OCI-LY7 (cell line): ENCODE measurements at places on chromosomes 16 and 17. TPM values are rescaled to one million over a fixed set of nuclear protein-coding genes. Genes with fewer than 3 reads are reported as not detected.

DNA sequence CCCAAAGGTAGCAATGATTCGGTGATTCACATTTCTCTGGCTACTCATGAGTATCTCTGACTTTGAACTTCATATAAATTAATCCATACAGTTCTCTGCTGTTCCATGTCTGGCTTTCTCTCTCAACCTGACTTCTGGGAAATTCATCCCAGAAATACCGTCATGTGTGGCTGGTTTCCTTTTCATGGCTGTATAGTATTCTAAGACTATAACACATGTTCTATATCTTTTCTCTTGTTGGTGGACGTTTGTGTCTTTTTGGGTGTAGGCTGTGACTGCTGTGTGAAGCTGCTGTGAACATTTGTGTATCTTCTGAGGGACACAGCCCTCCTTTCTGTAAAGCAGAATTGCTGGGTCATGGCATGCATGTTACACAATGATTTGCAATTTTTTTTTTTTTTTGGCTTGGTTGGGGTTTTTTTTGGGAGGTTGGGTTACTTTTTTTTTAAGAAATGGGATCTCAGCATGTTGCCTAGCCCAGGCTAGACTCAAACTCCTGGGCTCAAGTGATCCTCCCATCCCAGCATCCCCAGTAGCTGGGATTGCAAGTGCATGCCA lies 6.3 kb downstream of the TTYH2 start:
- DNase-seq: no peak

GRCh38 chr16:28985211-28986041 lies 574 bp downstream of the LAT start:
- DNase-seq: no peak

DNA sequence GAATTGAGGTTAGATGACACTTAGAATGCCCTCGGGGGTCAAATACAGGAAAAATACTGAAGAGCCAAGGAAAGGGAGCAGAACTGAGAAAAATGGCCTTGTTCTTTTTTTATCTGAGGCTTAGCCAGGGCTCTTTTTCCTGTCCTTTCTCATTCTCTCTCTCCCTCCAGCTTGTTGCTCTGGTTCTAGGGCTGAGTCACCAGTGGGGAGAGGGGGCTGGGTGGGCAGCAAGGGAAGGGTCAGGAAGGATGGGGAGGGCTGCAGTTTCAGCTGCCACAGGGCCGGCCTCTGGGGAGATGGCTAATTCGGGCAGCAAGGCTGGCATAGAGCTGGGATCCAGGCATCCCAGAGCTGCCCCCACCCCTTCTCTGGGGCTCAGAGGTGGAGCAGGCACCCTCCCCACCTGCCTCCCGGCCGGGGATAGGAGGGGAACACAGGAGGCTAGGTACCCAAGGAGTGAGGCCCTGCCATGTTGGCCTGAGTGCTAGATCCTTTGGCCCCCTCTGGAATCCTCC lies 3.9 kb downstream of the ITGA3 start:
- DNase-seq: no peak

GRCh38 chr17:39684369-39685192 lies 3.3 kb downstream of the PGAP3 start:
- no peak for DNase-seq

- no peak for DNase-seq
Observed at GRCh38 chr16:80197741-80198201, 343.0 kb upstream of the DYNLRB2 start.

DNA sequence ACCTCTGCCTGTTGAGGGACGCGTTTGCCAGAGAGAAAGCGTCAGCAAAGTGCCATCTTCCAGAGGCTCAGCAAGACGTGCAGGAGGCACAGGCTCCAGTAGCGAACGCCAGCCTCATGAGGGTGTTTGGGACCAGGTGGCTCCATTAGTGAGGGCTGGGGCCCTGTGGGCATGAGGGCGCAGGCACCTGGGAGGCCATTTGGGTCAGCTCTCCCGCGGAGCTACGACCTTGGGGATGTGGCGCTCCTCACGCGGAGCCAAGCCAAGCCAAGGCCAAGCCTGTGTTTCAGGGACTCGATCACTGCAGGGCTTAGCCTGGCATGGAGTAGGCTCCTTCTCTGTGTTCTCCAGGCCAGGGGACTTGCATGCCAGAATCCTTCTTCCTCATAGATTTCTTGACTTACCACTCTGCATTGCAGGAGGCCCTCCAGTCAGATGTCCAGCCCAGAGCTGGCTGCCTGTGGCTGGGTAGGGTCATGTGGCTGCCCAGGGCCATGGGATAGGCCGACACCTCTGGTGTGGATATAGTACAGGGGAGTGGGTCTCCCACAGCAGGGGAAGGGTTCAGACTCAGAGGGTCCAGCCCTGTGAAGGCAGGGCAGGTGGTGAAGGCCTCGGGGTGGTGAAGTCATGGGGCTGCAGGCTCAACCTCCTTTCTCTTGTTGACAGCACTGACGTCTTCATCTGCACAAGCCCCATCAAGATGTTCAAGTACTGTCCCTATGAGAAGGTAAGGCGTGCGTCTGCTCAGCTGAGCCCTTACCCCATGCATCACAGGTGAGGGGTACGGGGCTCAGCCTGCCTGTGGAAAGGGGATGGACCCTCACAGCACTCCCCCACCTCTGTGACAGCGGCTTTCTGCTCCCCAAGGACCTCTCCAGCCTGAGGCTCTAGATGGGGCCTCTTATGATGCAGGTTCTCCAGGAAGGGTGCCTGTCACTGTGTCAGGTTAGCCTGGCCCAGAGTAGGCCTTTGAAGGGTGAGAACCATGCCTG lies 19.6 kb downstream of the NT5M start:
- DNase-seq: no peak

GRCh38 chr17:81401723-81402529 lies 6.7 kb downstream of the BAHCC1 start:
- peak; percentile 65 for DNase-seq

DNA sequence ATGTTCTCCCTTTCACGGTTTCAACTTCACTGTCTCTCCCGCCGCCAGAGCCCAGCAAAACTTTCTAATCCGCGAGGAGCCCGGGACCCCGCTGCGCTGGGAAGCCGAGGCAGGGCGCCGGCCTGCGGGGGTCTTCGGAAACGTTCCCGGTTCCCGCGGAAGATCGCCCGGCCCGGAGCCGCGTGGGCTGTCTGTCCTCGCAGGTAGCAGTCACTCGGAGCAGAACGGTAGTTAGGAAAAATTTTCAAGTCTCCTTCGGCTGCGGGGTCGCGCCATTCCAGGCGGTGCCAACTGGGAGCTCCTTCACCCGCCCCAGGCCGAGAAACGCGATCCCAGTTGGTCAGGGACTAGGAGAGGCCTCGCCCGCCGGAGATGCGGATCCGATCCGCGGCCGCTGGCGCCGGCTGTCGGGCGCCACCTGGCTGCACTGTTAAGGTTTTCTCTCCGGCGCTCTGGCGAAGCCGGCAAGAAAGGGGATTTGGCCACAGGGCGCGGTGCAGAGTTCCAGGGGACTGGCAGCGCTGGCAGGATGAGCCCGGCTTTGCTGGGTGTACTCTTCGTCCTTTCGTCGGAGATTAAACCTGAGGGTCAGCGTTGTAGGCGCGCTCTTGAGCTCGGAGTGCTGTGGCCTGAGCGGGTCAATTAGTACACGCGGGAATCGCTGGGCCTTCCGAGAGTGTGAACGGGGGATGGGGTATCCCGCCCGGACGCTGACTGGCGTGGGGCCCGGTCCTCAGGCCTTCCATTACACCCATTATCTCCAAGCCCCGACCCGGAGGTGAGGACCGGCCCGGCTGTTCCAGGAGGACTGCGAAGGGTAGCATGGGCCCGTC lies 135.4 kb downstream of the KCNJ12 start:
- DNase-seq: peak; percentile 50

DNA sequence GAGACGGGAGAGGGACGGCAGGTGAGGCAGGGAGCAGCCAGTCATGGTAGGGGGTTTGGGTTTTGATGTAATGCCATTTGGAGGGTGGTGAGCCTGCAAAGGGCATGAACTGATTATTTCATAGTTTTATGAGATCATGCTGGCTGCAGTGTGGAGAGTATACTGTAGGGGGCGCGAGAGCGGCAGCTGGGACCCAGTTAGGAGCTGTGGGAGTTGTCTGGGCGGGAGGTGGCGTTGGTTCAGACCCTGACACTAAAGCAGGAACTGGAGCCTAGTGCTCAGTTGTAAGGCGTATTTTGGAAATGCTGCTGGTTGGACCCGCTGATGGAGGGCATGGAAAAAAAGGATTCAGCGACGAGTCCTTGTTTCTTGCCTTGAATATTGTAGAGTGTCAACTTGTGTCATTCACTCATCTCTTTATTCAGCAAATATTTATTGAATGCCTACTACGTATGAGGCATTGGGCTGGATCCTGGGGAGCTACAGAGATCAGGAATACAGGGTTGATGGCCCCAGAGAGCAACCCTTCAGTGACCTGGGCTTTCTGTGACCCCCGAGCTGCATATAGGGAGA lies 23.7 kb upstream of the KDM8 start:
- peak; percentile 87 for DNase-seq

DNA sequence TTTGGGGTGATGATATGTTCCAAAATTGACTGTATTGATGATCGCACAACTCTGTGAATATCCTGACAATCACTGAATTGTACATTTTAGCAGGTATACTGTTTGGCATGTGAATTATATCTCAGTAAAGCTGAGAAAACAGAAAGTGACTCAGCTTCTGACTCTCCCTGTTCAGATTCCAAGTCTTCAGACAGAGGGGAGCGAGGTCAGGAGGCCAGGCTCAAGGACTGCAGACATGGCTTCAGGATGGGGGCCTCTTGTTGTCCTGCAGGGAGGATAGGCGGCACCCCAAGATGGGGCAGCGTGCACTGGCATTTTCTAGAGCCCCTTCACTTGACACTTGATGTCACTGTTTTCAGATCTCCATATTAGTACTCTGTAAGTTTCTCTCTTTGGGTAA lies 45.6 kb downstream of the KNOP1 start:
- no peak for DNase-seq

- no peak for DNase-seq
Observed at GRCh38 chr16:29821643-29822115, 1.4 kb downstream of the MVP start.

- no peak for DNase-seq
Observed at GRCh38 chr16:21943571-21943970, 9.6 kb upstream of the UQCRC2 start.

- DNase-seq: no peak
Observed at GRCh38 chr16:16099320-16099719, 124.0 kb downstream of the ABCC6 start.

- peak; percentile 99 for DNase-seq
Observed at GRCh38 chr17:68497885-68498319, 14.3 kb upstream of the PRKAR1A start.

DNA sequence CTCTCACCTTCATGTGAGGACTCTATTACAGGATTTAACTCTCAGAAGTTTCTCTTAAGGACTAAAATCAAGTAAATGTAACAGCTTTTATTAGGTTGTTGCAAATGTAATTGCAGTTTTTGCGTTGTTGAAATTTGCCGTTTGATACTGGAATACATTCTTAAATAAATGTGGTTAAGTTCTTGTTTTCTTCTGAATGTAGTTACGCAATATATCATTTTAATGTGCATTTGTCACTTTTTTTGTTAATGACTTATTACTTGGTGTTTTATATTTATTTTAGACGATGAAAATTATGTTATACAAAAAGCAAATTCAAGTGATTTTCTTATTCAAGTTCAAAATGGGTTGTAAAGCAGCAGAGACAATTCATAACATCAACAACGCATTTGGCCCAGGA lies 76.3 kb downstream of the TTC19 start:
- DNase-seq: no peak

DNA sequence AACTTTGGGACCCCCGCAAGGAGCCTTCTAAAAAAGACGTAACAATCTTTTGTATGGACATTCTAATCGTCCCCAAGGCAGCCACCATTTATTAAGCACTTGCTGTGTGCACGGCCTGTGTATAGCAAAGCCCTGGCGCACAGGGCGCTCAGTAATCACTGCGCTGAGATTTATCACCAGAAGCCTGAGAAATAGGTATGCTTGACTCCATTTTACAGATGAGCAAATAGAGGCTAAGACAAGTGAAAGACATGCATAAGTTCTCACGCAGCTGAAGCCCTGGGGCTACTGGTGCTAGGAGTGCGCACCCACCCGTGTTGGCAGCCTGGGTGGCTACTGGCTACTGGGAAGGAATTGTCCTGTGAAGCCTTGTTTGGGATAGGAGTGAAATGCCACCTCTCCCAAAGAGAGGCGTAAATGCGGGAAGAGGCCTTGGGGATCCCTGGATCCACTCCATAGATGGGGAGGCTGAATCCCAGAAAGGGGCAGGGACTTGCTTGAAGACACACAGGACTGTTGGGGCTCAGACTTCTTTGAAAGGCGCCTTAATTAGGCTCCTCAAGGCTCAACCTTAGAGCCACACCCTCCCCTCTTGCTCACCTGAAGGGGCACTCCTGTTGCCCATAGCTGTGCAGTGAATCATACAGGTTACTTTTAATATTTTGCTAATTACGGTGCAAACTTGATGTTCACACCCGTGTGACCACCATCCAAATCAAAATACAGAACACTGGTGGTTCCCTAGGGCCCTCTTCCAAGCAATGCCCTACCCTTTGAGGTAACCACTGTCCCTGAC lies 634 bp upstream of the NATD1 start:
- DNase-seq: no peak

GRCh38 chr17:64505340-64506200 lies 519 bp downstream of the DDX5 start:
- DNase-seq: peak; percentile 92

GRCh38 chr17:50149417-50150353 lies 792 bp downstream of the PPP1R9B start:
- peak; percentile 86 for DNase-seq

- no peak for DNase-seq
Observed at GRCh38 chr16:66660422-66661209, 35.9 kb downstream of the CMTM4 start.

DNA sequence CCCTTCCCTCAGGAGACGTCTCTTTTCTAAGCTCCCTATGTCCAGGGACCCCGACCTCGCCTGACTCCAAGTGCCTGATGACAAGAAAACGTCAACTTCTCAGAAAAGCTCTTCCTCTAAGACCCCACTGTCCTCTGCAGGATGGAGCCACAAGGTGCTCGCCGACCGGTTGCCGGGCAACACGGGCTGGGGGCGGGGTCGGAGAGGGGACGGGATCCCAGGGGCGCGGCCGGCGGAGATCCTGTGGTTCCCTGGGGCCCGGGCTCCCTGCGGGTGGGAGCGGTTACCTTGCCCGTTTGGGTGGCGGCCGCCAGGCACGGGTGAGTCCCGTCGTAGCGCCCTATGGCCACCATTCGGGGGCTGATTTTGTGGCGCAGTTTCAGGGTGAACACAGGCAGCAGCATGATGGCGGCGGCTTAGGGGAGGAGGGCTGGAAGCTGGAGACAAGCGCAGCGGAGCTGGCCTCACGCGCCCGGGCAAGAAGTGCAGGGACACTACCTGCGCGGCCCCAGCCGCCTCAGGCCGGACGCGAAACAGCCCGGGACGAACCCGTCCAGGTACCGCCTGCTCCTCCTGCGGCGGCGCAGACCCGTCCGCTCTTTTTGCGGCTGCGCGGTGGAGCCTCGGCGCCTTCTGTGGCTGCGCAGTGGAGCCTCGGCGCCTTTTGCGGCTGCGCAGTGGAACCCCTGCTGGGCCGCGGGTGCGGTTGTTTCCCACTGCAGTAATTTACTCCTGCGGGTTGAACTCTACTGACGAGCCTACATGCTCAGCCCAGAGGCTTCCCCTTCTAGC lies at the start of gene BBS2:
TSS of gene BBS2 (minus strand) at position 566 of the 792 bp plus-strand sequence. CDS start at position 404, 162 bp downstream.
- peak; percentile 91 for DNase-seq

CCL5 gene
- total RNA-seq: 0.41 and 0.88 TPM in 2 replicates

CASKIN2 gene
- total RNA-seq: 0.24 and 1.0 TPM in 2 replicates

CNTD1 gene
- total RNA-seq: not detected in 2 replicates

QPRT gene
- total RNA-seq: 12.6 and 15.8 TPM in 2 replicates

AGRP gene
- total RNA-seq: 0.52 TPM in 1 of 2 replicates, not detected in the other

SLC16A3 gene
- total RNA-seq: 28.3 and 55.0 TPM in 2 replicates

CTNS gene
- 11.9 and 13.6 TPM in 2 replicates for total RNA-seq

MYLK3 gene
- total RNA-seq: 0.97 and 1.3 TPM in 2 replicates
